Skeletal muscle cell (primary cell): ENCODE measurements at places on chromosomes 2 and 18.
A peak's percentile ranks its signal among the peaks of the same experiment; 100 is the strongest.

DNA sequence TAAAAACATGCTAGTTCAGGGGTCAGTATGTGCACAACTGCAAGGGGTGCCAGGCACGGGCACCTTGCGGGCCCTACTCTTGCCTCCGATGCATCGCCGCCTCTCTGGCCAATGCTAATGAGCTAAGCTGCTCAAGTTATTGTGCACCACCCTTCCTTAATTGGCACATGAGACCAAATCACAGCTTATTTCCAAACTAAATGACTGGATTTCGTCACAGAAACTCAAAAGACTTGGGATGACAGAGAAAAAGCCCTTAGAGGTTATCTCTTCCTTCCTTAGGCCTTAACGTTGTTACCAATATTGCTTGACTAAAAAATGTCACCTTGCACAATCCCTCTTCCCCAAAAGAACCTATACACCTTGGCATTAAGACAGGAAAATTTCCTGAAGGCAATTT, 7.7 kb downstream of the RNF149 start:
- DNase-seq = no peak

DNA sequence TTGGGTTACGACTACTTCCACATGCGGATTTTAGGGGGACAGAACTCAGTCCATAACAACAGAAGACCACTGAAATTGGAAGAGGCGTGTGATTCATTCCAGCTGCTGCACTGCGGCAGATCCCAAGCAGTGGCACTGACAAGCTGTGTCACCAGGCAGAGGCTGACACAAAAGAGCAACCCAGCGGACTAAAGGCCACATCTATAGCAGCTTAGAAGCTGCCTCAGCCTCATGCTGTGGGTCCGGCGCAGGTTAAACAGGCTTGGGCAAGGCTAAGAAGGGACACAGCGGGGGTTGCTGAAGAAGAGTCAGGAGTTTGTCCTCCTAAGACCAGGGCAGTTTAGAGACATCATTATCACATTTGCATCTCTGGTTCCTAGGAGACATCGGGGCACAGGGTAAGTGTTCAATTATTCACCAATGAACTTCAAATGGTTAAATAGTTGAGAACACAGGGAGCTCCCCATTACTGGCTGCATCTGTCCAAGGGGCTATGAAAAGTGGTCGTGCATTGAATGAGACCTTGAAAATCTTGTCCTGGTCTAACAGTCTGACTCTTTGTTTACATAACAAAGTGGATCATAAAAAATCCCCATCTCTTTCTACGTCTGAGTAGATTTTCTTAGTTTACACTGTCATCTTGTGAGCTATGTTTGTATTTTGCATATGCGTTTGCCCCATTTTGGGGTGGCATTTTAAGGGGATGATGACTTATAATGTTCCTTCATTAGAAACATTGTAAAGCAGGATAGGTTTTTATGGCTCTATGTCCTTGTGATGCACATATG, 162.3 kb upstream of the TRIB2 start:
- DNase-seq = no peak

- DNase-seq = no peak
These were observed 107.5 kb downstream of the EIPR1 start for GRCh38 chr2:3270095-3270478.

DNA sequence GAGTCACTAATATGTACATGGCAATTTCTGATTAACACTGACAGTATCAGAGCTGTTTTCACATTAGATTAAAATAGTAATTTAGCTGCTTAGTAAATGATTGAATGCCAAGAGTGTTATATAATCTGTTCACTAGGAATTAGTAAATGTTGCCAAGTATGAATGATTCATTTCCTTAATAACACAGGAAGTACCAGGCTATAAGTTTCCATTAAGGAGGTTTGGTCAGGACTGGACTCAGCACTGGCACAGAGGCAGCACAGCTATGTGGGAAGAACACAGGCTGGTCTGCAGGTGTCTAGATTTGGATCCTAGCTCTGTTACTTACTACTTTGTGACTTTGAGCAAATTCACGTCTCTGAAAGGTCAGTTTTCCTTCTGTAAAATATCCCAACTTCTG, 97.2 kb downstream of the TDRD15 start:
- no peak for DNase-seq

DNA sequence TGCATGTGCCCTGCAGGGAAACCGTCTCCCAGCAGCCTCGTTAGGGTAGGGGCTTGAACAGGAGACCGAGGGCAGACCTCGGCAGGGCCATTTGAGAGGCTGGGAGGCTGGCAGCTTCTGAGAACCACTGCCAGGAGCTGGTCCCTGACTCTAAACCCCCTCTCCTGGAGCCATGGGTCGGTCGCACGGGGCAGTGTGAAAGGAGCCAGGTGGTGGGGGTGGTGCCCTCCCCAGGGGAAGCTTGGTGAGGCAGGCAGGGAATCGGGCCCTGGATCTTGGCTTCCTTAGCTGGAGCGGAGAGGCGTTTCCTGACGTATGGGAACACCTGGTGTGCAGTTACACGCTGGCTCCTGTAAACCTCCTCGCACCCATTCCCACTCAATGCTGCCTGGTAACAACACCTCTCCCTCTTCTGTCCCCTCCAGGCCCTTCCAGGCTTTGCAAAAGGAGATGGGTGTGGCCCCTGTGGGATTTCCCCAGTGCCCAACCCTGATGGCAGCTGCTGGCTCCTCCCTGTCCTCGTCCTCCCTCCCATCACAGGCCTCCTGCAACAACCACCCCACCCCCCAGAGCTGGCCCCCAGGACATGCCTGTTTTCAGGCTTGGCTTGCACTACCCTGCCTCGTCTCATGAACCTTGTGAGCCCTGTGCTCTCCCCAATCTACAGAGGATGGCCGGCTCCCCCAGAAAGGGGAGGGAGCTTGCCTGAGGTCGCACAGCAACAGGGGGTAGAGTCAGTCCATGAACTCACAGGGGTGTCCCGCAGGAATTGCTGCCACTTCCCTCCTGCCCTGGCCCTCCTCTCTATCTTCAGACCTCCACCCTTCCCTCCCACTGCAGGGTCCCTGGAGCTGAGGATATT, 24.4 kb downstream of the ADRA2B start:
- no peak for DNase-seq

GRCh38 chr2:111535404-111535803, 348.6 kb downstream of the ANAPC1 start:
- no peak for DNase-seq

GRCh38 chr2:220246386-220246785, 619.0 kb downstream of the SLC4A3 start:
- DNase-seq = no peak

DNA sequence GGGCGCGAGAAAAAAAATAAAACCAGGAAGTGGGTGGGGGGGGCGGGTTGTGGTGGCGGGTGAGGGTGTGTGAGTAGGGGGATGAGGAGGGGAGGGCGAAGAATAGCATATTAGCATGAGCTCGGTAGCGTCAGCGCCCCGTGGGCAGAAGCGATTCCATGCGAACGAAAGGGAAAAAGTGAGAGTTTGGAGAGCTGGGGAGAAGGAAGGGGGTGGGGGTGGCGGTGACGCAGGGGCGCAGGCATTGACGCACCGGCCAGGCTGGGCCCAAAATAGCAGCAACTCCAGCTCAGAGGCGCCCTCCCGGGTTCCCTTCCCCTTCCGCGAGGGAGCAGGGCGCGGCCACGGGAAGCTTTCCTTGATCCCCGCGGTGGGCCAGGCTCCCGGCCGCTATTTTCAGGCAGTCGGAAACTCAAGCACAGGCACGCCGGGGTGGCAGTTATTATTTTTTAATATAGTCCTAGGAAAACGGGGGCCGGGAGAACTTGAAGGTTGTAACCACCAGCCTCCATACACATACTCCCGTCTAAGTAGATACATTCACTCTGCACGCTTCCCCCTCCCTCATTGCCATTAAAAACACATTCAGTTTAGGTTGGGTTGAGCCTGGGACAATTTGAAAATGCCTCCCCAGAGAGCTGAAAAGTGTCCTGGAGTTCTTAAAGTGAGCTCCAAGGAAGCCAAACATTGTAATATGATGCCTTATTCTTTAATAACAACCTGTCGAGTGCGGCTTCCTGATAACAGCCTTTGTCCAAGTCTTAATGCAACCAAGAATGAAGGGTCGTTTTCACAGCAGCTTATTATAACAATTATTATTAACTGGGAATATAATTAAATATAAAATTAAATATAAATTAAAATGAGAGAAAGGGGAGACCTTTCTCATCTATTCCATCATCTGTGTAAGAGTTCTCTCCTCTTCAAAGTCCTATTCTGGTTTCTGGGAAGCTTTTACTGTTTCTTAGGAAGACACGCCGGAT, 2.3 kb upstream of the NR4A2 start:
- peak; percentile 86 for DNase-seq

DNA sequence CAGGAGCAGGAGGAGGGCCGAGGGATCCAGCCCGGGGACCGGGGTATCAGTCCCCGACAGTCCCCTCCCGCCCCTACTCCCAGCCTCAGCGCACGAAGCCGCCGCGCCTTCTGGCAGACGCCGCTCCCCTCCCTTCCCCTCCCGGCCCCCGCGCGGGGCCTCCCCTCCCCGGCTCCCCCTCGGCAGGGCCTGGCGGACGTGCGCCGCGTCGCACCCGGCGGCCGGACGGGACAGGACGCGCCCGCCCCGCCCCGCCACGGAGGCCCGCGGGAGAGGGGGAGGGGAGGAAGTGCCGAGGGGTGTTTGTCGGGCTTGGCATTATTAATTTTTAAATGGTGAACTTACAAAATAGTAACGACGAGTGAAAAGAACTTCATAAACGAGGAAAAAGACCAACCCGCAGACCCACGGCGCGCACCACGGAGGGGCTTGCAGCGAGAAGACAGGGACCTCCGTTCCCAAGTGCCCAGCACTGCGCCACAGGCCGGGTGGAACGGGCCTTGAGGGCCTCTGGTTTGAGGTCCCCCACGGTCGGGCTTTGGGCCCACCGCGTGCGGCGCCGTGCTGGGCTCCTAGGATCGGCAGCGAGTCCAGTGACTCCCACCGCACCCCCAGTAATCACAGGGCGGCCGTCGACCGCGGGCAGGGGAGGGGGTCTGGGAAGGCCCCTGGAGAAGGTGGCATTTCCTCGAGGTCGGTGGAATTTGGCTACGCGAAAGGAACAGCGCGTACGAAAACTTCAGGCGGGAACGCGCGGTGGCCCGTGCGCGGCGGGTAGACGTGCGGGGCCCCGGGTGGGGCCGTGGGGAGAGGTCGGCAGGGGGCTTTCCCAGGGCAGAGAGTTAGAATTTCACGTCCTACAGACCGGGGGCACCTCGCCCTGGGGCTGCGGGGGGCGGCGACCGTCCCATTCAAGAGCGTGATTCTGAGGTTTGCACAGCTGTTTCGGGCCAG, 954 bp upstream of the CTDSP1 start:
- DNase-seq = peak; percentile 56

GRCh38 chr2:86466306-86466705, 25.1 kb downstream of the KDM3A start:
- DNase-seq = no peak

DNA sequence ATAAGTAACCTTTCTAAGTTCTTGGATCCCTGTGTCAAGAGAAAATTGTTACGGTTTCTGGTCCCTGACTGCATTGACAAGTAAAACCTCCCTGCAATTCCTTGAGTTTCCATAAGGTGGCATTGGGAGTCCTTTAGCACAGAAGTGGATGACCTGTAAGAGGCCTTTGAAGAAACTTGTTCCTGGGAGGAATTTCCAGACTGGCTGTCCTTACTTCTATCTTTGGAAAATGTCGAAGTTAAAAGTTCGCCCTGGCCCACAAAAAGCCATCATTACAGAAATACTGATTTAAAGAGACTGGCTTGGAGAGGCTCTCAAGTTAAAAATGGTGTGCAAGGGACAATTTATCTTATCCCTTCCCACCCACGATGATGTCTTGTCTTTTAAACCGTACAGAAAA, 218.4 kb downstream of the CDH20 start:
- DNase-seq = peak; percentile 45

- no peak for DNase-seq
These were observed 143.5 kb downstream of the PTGR3 start for GRCh38 chr18:75065251-75066000.

GRCh38 chr2:7098816-7099215, 181.6 kb downstream of the RNF144A start:
- no peak for DNase-seq

DNA sequence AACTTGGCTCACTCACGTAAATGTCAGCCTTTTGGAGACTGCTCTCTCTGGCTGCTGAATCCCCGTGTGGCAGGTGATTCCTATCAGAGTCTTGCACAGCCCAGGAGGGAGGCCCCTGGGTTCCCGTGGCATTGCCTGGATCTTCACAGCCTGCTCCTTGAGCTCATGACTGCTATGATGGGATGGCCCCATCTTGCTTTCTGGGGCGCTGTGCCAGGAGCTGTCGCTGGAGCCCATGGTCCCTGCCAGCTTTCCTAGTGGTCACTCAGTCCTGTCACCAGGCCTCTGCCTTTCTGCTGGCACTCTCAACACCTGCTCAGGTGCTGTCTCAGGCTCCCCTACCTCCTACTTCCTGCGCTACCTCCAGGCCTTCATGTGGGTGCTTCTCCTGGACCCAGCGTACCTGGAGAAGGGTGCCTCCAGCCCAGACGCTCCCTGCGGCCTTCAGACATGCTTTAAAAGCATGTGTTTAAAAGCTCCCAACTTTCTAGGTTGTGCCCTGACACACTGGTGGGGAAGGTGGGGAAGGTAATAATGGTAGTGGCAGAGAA, 110.1 kb downstream of the MCFD2 start:
- DNase-seq = no peak

- DNase-seq = no peak
These were observed 276.7 kb upstream of the STON1 start for GRCh38 chr2:48253301-48253700.

DNA sequence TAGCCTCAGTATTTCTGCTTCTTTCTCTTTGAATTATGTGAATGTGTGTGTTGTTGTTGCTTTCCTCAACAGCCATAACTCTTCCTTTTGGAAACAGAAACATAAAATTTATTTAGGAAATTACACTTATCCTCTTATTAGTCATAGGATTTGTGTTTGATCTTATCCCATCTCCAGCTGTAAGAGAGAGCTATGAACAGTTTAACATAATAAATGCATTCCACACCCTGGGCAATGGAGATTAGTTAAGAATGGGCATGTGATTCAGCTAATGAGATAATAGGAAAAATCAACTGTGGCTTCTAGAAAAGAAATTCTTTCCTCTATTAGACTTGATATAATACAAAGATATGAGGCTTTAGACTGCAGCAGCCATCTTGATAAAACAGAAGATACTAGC, 55.0 kb downstream of the SCN7A start:
- DNase-seq = no peak
